ENCODE measurements at places on chromosomes 3 and 15.

GRCh38 chr15:67992834-67993233 lies 61.3 kb upstream of the PIAS1 start:
- no peak for DNase-seq

DNA sequence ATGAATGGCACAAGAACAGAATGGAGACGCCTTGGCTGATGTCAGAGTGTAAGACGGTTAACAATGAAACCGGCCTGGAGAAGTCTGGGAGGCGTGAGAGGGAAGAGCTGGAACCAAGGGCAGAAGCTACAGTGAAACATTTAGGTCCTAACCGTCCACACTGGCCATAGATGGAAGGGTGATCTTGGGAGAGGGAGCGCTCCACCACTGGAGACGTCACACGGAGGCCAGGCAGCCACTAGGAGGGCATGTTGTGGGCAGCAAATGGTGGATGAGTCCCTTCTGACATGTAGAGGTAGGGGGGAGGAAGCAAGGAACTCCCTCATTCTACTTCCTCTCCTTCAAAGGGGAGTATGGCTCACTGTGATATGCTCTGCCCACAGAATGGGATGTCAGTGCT lies 23.8 kb downstream of the FEM1B start:
- no peak for DNase-seq

DNA sequence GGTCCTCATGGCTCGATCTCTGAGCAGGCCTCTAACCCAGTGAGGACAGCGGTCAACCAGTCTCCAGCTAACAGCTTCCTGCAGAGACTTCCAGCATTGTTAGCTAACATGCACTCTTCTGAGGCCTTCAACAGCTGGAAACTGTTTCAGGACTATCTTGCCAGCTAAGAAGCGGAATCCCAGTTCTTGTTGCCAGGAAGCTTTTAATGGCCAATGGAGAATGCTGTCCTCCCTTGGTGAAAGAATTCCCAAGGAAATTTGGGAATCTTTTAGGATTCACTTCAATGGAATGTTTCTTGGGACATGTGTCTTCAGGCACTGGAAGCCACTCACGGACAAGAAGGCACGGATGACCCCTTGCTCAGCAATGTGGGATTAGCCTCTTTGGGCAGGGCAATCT lies 91.7 kb downstream of the CEMIP start:
- DNase-seq, result no peak

GRCh38 chr15:86444527-86444926 lies 364.9 kb downstream of the AGBL1 start:
- DNase-seq, result no peak

DNA sequence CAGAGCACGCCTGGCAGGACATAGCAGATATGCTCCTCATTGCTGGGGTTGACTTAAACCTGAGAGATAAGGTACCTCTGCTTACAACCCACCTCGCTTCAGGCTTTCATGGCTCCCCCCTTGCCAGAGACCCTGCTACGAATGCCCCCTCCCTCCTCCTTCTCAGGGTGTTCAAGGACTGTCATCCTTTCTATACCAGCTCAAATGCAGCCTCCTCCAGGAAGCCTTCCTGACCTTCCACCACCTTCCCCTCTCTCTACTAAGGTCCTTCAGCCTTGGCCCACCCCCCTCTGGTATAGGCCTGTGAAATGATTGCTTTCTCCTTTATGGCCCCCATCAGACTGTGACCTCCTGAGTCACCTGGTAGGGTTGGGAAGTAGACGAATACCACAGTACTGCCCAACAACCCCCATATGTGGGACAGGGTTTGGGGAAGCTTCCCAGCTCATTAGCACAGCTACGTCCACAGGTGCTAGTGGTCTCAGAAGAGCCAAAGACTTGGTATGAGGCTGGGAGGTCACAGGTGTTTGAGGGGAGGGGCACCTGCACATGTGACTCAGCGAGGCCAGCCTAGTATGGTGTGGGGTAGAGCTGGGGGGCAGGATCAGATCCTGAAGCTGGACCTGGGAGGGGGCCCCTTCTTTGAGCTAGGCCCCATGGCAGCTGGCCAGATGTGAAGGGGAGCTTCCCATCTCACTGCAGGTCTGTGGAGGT lies 32.0 kb downstream of the ANKDD1A start:
- DNase-seq, result no peak

- no peak for DNase-seq
Observed at GRCh38 chr3:149577801-149578200, 80.0 kb downstream of the WWTR1 start.
